ENCODE measurements at places on chromosomes 3 and 15. TPM values are rescaled to one million over a fixed set of nuclear protein-coding genes. Genes with fewer than 3 reads are reported as not detected.

TMEM40 gene
- 0.32 TPM for total RNA-seq

ANKRD63 gene
- not detected for total RNA-seq

SERPINI1 gene
- 2.6 TPM for total RNA-seq

PROS1 gene
- total RNA-seq = 1.0 TPM

C2CD4B gene
- total RNA-seq = not detected

GREM1 gene
- 2,521 TPM for total RNA-seq

TMC3 gene
- total RNA-seq = not detected

DNA sequence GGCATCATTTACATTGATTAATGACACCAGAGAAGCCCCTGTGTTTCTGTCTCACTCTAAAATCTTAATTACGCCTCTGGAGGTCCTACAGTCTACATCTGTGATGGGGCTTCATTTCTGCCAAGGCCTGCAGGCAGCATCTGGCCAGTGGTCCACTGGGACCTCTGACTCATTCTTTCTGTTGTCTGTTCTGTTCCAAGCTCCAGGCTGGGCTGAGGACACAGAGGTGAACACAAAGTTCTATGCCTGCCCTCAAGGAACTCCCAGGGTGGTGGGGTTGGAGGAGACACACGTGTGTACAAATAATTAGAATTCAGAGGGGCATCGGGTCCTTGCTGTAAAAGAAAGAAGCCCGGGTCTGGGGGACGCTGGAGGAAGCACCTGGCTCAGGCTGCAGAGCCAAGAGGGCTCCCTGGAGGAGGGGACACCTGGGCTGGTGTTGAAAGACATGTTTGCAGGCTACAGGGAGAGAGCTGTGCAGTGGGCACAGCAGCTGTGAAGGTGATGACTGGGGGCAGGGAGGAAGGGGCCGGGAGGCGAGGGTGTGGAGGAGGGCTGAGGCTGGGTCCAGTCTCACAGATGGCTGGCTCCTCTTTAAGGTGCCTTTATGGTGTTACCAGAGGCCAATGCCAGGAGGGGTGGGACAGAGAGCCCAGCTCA is 103.3 kb upstream of the PRR23E start:
- no peak for DNase-seq

- DNase-seq = no peak
These were observed 193.1 kb downstream of the TNIK start for GRCh38 chr3:171267104-171267503.

- DNase-seq = no peak
These were observed 6.7 kb upstream of the VGLL4 start for GRCh38 chr3:11650391-11650790.

DNA sequence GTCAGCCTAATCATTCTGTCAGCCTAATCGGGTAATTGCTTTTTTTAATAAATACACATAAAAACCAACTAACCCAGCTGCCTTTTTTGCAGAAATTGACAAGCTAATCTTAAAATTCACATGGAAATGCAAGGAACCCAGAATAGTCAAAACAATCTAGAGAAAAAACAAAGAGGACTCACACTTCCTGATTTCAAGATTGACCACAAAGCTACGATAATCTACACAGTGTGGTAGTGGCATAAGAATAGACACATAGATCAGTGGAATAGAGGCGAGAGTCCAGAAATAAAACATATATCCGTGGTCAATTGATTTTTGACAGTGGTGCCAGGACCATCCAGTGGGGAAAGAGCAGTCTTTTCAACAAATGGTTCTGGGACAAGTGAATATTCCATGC is 2.4 kb upstream of the C3orf20 start:
- DNase-seq = no peak

GRCh38 chr3:45548681-45549075 is 45.9 kb upstream of the LIMD1 start:
- peak; percentile 32 for DNase-seq

- DNase-seq = peak; percentile 75
These were observed 228.8 kb upstream of the BHLHE40 start for GRCh38 chr3:4750306-4750968.

DNA sequence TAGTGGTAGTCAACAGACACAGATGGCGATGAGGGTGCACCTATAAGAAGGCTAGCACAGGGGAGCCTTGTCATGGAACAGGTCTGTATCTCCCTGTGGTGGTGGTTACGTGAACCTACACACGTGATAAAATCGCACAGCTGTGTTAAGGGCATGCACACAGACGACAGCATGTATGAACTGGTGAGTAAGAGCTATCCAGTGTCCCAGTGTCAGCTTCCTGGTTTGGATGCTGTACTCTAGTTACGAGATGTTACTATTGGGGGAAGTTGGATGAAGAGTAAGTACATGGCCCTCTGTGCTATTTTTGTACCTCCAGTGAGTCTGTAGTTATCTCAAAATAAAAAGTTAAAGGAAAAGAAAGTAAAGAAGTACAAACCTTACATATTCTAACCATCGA is 38.2 kb downstream of the MTMR10 start:
- DNase-seq = no peak

DNA sequence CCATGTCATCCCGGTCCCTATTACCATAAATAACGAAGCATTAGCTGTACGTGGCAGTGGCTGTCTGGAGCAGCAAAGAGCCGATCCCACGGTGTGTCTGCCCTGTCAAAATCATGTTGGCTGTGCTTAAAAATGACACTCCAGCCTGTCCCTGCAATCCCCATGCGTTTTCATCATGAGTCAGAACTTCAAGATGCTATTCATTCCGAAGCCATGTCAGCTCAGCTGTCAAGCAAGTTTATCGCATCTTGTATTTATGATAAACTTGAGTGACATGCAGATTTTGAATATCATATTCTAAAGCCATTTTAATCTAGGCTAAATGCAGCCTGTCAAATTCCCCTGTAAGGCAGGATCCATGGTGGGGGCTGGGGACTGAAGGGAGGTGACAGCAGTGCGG is 152.4 kb downstream of the TJP1 start:
- DNase-seq = peak; percentile 50

All from HFFc6 (cell line).